ENCODE measurements at places on chromosomes 2 and 18.
A peak's percentile ranks its signal among the peaks of the same experiment; 100 is the strongest.

DNA sequence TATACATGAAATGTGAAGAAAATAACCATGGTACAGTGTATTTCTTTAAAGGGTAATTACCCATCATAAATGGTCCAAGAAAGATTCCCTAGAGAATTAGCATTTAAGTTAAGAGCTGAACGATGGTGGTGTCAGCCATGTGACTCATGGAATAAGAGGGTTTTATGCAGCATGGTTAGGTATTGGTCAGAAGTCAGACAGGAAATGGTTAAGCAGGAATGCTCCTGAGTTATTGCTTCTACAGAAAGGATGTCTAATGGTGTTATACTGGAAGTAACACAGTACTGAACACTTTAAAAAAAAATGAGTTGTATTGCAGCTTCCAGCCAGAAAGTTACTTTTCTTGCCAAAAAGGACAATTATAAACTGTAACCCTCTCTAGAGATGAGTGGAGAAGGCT, 72.7 kb upstream of the UBE2E3 start:
- no peak for DNase-seq

- no peak for DNase-seq
These were observed 6.8 kb upstream of the CD207 start for GRCh38 chr2:70842401-70842800.

DNA sequence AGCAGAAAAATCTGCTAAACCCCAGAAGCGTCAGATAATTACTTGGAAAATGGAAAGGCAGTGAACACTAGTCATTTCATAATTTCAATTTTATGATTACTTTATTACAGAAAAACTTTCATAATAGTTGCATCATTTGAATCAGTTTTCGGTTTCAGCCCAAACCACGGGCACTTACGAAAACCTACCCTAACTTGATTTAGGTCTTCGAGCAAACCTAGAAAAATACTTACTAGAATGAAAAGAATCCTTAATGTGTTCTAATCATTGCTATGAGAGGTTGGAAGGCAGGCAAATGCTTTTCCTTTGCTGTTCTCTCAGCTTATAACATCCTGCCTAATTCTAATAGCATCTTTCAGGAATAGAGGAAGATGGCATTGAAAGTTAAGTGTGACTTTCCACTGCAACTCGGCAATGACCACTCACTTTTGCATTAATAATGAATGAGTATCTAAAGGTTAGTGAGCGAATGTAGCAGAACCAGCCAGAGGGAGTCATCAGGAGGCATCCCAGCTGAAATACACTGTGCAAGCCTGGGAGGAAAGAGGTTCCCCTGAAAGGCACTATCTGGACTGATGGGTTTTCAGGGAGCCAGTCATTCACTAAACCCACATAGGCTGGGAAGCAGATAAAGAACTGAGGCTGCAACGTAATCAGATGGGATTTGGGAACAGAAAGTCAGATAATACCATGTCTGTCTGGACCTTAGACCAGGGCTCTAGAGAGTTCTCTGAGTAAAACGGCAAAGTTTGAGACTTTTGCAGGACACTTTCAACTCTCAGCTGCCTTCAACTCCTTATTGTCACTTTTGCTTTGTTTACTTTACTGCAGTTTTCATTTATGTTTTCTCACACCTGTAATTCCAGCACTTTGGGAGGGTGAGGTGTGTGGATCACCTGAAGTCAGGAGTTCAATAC, 520.8 kb downstream of the RNF144A start:
- DNase-seq = peak; percentile 65

DNA sequence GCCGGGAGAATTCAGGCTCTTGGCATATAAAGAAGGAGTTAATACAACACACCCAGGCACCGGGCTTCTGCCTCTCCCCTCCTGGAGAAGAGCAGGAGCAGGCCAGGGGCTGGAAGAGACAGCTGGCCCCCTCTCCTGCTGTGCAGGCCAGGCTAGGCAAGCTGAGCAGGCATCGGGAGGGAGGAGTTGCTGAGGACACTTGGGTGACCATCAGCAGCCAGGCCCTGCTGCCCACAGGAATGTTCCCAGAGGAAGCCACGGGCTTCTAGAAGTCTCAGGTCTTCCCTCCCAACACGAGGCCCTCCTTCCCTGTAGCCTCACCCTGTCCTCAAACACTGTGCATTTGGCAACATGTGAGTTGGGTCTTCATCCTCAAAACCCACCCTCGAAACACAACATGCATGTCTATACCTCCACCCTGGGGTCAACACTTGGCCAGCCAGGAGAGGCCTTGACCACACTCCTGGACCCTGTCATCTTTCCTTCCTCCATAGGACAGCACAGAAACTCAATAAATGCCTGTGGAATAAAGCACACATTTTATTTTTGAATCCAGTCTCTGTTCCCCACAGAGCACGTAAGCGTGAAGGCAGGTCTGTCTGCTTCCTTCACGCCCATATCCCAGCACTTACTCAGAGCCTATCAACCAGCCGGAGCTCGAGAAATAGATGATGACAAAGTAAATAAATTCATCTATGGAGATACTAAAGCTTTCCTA, 433.8 kb upstream of the ID2 start:
- DNase-seq = no peak

DNA sequence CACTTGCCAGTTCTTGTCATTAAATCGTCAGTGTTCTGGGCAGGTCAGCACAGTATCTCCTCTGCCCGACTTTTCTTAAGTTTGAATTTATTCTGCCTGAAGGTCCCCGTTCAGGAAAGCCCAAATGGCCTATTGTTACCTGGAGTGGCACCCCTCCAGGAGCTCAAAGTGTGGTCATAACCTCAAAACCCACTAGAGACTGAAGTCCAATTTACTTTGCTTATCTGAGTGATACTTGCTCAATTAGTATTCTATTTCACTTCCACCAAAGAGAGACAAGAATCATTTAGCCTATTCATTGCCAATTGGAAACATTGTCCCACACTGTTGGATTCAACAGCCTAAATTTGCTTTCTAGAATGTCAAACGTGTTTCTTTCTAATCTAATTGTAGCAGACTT, 375.3 kb downstream of the LNPK start:
- no peak for DNase-seq

DNA sequence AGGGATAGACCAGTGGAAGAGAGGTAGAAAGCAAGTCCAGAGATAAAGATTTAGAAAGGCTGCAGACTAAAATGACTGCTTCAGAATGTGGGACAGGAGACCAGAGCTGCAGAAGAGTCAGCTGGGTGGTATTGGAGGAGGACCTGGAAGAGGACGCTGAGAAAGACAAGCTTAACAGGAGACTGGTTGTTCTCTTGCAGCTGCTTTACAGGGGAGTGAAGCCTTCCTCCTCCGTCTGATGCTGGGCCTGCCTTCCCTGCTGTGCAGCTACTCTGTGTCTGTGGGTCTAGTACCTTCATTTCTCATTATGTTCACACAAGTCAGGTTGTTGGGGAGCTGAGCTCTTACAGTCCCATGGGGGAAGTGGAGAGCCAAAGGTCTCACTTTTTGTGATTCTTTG, 35.7 kb downstream of the SPATS2L start:
- DNase-seq = no peak

GRCh38 chr18:32966141-32966540, 193.3 kb upstream of the KLHL14 start:
- no peak for DNase-seq

GRCh38 chr2:109148117-109148746, 19.2 kb downstream of the SH3RF3 start:
- DNase-seq = no peak

DNA sequence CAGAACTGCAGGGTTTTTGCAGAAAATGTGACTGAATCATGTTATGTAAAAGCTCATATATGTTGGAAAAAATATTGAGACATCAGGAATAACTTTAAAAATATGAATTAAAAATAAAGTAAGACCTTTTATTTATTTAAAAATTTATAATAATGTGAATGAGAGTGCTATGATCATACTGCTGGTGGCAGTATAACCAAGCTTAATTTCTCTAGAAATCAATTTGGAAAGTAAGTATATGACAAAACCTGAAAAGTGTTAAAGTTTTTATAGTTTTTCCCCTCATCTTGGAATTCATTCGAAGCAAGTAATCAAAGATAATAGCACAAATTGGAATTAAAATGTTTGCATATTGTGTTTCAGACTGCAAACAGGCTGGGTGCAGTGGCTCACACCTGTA, 7.5 kb downstream of the SLC39A10 start:
- DNase-seq = no peak

DNA sequence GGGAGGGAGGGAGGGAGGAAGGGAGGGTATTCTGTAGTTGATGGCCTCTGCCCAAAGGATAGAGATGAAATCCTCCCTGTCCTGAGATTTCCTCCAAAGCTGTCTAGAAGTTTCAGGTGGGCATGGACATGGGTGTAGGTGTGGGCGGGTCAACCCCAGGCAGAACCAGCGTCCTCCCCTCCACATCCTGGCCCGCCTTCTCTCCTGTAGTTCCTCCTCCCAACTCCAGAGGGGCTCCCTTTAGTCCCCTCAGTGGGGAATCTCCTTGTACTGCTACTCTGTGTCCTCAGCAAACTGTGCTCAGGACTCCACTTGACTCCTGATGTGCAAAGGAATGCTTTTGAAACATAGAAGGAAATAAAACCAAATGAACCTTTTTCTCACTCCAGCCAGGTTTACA, 88.1 kb downstream of the MRPS9 start:
- DNase-seq = no peak

DNA sequence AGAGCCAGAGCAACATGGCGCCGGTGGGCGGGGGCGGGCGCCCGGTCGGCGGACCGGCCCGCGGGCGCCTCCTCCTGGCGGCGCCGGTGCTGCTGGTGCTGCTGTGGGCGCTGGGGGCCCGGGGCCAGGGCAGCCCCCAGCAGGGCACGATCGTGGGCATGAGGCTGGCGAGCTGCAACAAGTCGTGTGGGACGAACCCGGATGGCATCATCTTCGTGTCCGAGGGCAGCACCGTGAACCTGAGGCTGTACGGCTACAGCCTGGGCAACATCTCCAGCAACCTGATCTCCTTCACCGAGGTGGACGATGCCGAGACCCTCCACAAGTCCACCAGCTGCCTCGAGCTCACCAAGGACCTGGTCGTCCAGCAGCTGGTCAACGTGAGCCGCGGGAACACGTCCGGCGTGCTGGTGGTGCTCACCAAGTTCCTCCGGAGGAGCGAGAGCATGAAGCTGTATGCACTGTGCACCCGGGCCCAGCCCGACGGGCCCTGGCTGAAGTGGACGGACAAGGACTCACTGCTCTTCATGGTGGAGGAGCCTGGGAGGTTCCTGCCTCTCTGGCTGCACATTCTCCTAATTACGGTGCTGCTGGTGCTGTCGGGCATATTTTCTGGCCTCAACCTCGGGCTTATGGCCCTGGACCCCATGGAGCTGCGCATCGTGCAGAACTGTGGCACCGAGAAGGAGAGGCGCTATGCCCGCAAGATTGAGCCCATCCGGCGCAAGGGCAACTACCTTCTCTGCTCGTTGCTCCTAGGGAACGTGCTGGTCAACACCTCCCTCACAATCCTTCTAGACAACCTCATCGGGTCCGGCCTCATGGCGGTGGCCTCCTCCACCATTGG, 507 bp downstream of the CNNM4 start:
- DNase-seq = no peak

GRCh38 chr2:289362-290089, 1.6 kb upstream of the ALKAL2 start:
- DNase-seq = no peak

GRCh38 chr18:48826806-48827205, 124.0 kb downstream of the SMAD7 start:
- no peak for DNase-seq

GRCh38 chr2:20471902-20472559, 25.2 kb downstream of the RHOB start:
- no peak for DNase-seq

DNA sequence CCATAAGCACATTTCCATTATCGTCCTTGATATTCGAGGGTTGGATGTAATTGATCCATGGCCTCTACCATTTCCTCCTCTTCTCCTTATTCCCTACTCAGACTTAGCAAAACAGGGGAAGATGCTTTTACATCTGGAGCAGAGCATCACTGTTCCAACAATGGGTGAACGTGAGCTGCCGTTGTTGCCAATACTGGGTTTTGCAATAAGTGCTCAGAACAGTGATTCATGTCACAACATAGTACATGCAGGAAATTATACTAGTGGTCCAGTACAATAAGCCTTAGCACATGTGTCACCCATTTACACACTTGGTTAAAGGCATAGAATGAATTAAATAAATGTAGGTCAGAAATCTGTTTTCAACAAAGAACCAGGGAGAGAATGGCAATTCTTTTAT, 112.4 kb downstream of the DCC start:
- DNase-seq = no peak

DNA sequence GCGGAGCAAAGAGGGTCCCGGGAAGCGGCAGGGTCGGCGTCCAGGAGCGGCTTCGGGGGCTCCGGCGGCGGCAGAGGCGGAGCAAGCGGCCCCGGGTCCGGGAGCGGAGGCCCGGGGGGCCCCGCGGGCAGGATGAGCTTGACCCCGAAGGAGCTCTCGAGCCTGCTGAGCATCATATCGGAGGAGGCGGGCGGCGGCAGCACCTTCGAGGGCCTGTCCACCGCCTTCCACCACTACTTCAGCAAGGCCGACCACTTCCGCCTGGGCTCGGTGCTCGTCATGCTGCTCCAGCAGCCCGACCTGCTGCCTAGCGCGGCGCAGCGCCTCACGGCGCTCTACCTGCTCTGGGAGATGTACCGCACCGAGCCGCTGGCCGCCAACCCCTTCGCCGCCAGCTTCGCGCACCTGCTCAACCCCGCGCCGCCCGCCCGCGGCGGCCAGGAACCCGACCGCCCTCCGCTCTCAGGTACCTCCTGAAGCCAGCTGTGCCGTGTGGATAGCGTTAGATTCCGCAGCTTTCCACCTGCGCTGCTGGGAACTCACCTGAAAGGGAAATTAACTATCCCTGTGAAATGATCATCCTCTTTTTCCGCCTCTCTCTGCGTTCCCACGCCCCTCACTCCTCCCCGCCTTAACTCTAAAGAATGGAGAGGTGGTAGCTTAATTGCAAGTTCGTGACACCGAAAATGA, 472 bp downstream of the CNOT11 start:
- DNase-seq = peak; percentile 83

DNA sequence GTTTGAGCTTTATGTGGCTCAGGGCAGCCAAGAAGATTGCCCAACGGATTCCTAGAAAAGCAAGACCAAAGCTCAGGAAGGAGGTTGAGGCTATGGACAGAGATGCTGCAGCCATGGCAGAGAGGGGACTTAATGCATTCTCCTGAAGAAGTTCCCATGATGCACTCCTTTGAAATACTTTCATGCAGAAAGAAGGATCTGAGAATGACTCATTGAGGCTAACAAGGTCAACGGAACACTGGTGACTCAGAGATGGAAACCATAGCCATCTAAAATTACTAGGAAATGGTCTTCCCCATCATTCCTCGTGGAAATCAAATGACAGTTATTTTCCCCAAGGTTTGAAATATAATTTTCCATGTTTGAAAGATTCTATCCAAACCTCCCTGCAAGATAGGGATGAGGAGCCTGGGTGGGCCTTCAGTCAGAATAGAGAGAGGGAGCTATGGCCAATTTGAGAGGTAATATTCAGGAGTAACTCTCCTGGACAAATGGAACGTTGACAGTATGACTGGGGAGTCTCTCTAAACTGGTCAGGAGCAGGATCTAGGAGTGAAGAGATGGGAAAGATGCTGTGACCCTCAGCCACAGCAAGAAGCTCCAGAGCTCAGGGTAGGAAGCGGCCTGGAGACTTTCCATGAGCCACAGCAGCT, 63.0 kb downstream of the REEP1 start:
- no peak for DNase-seq

- no peak for DNase-seq
These were observed 158.5 kb downstream of the LAMA1 start for GRCh38 chr18:6959110-6959509.
